ENCODE measurements at places on chromosomes 1 and 21.

GRCh38 chr1:232954594-232955365 is 4.4 kb downstream of the NTPCR start:
- DNase-seq, result peak; percentile 67

GRCh38 chr1:8070381-8070811 is 44.3 kb upstream of the ERRFI1 start:
- DNase-seq, result no peak

DNA sequence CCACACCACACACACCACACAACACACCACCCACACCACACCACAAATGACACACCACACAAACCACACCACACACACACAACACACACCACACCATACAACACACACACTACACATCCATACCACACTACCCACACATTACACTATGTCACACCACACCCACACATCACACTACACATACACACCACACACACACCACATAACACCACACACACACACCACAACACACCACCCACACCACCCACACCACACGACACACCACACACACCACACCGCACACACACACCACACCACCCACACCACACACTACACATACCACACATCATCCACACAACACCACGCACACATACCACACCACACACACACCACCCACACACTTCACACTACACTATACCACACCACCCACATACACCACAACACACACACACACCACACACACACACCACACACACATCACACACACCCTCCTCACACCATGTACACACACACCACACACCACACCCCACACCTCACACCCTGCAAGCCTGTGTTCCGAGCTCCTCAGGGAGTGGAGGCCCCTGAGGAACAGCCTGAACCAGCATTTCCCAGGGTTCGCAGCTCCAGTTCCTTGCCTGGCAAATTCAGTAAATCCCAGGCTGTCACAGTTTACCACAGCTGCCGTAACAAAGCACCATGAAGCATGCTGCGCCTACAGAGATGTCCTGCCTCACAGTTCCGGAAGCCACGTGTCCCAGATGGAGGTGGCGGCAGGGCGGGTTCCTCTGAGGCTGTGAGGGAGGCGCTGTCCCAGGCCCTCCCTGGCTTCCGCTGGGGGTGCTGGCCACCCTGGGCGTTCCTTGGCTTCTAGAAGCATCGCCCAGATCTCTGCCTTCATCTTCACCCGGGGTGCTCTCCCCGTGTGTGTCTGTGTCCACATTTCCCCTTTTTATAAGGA is 69.8 kb upstream of the ATP5PO start:
- DNase-seq, result no peak

DNA sequence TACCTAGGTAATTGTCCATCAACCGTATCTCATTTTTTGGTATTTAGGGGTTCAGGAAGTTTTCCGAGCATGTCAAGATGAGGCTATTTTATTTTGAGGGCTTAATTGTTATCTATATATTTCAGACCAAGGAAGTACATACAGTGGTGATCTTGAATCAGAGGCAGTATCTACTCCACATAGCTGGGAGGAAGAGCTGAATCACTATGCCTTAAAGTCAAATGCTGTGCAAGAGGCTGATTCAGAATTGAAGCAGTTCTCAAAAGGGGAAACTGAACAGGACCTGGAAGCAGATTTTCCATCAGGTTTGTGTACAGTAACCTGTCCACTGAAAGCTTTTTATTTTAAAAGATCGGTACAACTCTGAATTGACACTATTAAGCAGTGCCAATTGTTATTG is 130.2 kb downstream of the ZMYM4 start:
- peak; percentile 37 for DNase-seq

GRCh38 chr1:17213782-17214148 is 8.8 kb downstream of the PADI1 start:
- no peak for DNase-seq

DNA sequence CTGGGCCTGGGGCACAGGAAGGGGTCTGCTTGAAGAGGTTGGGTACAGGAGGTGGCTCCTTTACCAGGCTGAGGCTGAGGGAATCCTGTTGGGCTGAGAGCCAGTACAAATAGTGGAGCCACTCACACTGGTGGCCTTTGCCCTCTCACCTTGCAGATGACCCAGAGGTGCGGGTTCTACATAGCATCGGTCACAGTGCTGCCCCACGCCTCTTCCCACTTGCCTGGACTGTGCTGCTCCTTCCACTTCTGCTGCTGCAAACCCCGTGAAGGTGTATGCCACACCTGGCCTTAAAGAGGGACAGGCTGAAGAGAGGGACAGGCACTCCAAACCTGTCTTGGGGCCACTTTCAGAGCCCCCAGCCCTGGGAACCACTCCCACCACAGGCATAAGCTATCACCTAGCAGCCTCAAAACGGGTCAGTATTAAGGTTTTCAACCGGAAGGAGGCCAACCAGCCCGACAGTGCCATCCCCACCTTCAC is 1.8 kb upstream of the SLC50A1 start:
- DNase-seq, result no peak

DNA sequence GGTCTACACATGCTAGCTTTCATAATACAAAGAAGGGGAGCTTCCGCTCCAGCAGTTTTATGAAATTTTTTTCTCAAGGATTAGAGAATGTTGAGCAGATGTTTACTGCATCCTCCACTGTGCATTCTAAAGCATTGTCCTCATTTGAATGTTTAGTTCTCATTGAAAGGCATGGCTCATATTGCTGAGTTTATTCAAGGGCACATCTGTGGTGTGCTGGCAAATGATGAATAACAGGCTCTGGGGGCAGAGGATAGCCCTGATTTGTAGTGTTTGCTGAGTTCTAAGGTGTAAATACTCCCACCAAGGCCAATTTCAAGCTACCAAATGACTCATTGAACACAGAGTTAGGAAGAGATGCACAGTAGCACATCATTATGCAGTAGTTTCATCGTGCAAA is 303.2 kb upstream of the FAM78B start:
- DNase-seq, result no peak

GRCh38 chr1:70737125-70737524 is 310.5 kb downstream of the PTGER3 start:
- no peak for DNase-seq

DNA sequence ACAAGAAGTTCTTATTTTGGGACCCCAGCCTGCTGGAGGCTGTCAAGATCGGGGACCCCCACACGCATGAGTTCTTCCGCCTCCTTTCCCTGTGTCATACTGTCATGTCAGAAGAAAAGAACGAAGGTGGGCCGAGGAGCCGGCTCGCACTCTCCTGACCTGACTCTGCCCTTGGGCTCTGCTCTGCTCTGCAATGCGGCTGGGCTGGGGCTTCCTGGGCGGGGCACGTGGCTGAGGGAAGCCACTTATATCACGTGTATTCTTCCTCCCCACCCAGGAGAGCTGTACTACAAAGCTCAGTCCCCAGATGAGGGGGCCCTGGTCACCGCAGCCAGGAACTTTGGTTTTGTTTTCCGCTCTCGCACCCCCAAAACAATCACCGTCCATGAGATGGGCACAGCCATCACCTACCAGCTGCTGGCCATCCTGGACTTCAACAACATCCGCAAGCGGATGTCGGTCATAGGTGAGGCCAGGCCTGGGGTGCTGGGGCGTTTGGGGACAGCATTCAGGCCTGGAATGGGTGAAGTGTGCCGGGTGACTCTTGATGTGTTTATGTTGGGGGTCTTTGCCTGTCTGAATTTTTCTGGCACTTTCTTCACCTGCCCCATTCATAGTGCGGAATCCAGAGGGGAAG is 17.6 kb downstream of the ATP8B2 start:
- DNase-seq, result no peak

DNA sequence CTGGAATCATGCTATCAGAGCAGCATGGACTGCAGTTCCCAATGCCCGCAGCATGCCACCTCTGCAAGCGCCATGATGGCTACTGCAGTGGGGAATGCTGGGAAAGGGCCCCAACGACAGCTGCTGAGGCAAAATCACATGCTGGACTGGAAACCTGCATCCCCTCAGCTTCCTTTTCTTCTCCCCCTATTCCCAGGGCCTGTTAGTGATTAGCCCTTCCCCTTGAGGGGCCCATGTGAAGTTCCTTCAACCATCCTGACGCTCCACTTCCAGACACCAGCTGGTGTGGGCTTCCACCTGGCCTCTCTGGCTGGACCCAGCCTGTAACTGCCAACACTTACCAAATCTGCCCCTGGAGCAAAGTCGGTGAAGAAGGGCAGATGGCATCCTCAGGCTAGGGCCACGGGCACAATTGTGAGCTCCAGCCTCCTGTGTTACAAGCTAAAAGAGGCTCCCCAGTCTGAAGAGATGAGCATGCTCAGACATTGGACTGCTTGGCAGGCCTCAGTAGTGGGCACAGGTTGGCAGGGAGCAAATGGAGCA is 22.1 kb upstream of the SDC3 start:
- DNase-seq, result no peak

DNA sequence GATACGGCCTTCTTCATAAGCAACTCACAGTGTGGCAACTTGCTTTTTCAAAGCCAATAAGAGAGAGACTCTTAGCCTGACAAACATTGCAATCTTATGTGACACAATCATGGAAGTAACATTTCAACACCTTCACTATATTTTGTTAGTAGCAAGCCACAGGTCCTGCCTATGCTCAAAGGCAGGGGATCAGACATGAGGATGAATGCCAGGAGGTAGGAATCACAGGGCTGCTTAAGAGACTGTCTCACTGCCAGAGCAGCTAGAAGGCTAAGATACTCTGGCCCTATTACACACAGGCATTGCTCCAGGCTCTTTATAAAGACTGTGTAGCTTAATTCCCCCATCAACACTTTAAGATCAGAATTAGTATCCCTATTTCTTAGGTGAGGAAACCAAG is 236.2 kb upstream of the KAZN start:
- no peak for DNase-seq

DNA sequence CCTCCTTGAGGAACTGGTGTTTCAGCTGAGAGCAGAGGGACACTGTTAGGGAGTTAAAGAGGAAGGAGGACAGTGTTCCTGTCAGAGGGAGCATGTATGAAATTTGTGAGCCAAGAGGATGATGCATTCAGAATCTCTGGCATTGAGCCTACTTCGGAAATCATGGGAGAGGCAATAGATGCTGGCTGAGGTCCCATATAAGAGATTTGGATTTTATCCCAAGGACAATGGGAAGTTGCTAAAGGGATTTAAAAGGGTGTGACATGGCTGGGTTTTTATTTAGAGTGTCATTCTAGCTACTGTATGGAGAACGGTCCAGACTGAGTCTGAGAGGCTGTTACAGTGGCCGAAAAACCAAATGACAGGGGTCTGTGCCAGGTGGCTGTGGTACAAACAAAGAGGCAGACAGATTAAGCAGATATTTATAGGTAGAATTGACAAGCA is 403.2 kb upstream of the B3GALT2 start:
- no peak for DNase-seq

DNA sequence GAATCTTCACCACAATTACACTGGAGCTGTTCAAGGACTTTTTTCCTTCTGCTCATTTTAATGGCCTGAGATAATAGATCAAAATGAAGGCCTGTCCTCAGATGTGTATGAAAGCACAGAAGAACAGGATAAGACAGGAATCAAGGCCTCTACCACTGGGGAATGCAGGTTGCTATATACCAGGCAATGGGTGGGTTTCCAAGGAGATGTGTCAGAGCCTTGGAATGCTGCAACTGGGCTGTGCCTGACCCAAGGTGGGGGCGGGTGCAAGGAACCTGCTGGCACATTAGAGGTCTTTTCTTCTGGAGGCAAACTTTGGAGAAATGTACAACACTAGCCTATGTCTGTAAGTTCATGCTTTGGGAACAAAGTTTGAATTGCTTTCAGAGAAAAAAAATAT is 21.7 kb upstream of the LAMC2 start:
- DNase-seq, result peak; percentile 96

DNA sequence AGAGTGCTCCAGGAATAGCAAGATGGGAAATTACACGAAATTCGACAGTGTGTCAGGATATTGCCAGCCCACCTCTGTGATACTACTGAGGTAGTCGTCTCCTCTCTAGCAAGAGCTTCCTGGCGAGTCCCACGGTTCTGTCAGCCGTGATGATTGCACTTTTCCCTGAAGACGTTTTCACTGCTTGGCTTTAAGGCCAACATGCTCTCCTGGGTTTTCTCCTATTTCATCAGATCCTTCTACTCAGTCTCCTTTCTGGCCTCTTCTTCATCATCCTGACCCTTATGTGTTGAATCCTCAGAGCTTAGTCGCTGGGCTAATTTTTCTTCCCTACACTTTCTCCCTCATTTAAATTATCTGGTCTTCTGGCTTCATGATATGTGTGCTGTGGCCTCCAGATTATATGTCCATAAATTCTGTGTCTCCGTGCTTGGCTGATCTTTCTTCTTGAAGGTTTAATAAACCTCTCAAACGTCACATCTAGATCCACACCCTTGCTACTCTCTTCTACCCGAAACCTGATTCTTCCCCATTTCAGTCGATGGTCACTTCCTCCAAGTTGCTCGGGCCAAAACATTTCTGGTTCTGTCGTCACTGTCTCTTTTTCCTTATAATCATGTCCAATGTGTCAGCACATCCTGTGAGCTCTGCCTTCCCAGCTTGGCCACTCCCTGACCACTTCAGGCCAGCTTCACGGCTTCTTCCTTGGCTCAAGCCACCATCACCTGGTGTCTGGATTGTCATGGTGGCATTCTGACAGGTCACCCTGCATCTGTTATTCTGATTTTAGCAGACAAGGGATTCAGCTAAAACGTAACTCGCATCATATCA is 12.2 kb downstream of the OR2B11 start:
- no peak for DNase-seq

- no peak for DNase-seq
Observed at GRCh38 chr1:32886828-32887414, 630 bp downstream of the HPCA start.

DNA sequence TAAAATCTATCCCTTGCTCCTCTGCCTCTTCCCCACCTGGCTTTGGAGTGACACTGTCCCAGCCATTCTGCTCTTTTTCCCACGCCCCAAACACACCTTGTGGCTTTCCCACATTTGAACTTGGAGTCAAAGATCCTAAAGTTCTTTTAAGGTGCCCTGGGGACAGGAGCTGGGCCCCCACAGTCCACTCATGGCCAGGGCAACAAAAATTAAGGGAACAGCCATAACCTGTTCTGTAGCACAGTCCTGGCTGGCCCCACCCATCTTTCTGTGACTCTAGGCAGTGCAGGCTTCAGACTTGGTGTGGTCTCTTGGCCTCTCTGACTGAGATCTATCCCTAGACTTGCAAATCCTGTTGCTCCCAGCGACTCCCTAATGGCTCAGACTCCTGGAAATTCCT is 143.0 kb upstream of the MAGI3 start:
- DNase-seq, result no peak

DNA sequence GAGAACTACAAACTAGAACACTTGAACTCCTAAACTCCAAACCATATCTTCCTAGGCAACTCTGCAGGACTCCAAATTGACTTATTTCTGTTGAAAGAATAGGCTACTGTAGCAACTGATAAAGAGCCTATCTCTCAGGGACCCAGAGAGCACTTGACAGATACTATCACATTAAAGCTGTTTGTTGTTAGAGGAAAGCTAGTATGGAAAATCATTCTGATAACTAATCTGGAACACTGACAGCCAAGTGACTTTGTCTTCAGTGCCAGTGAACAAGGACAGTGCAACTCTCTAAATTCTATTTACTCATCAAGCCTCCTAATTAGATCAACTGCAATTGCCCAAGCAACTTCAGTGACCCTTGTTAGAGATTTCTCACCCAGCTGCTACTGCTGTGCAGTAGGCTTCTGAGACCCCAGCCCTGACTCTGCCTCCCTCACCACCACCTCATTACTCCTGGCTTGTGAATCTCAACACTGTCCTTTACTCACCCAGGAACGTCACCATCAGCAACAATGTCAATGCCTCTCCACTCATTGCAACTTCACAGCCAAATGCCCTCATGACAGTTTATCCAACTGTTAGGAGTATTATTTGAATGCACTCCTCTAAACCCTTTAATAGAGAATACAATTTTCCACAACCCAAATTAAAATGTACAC is 7.4 kb upstream of the RGS13 start:
- no peak for DNase-seq

Data from ELR (cell line).